Stimulated activated CD4-positive, alpha-beta T cell treated with anti-CD3 and anti-CD28 coated beads, Interleukin-1b, Interleukin-23, amount 100 ng/mL, for 4 hours (primary cell): ENCODE measurements at places on chromosomes 4 and X.

DNA sequence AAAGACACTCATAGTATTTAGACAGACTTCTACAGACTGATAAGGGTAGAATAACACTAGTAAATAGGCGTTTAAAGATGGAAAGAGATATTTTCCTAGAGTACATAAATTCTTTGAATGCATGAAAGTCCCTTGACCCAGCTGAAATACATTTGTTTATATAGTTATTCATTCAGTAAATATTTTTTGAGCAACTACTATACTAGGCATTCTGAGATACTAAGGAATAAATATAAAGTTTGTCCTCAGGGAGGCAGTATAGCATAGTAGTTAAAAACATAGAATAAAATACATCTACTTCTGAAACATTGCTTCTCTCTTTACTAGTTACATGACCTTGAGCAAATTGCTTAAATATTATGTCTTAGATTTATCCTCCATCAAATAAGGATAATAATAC is 27.4 kb downstream of the HMGN5 start:
- no peak for DNase-seq

DNA sequence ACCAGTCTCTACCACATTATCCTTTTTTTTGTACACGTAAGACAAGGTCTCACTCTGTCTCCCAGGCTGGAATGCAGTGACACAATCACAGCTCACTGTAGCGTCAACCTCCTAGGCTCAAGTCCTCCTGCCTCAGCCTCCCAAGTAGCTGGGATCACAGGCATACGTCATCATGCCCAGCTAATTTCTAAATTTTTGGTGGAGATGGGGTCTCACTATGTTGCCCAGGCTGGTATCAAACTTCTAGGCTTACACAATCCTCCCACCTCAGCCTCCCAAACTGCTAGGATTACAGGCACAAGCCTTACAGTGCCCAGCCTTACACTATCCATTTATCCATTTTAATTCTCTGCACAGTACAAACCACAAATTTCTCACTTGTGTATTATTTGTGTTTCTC is 58.0 kb downstream of the CLOCK start:
- no peak for DNase-seq

GRCh38 chr4:26476545-26476944 is 13.7 kb downstream of the CCKAR start:
- DNase-seq = no peak

DNA sequence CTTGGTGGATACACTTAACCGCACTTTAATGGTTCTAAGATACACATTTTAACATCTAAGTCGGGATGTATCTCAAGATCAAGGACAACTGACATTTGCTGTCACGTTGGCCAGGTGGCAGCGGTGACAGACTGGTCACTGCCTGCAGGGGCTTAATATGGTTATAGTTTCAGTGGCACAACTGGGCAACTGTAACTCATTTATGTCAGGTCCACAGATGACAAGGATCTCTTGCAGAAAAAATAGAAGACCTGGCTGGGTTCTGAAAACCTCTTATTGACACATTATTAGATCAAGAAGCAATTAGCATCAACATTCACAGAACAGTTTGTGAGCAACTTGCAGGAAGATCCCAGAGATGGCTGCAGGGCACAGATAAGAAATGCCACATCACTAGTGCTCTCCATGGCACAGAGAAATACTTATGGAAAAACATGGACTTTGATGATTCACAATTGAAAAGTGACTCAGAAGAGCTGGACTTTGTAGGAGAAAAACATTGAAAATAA is 99.6 kb upstream of the SORBS2 start:
- DNase-seq = no peak

DNA sequence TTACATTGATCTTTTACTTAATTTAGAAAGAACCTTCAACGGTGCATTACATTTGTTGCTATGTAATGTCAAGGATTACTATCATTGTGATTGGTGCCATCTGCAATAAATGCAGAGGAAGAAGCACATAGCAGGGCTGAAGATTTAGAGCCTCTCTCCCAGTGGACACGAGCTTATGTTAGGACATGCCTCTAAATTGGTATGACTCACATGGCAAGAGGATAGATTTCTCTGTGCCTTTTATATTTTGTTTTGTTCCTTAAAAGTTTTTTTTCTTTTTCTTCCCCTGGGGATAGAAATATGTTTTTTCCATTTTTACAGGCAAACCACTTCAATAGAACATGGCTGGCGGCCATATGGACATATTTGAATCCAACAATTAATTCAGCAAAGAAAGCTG is 205.0 kb upstream of the HAND2 start:
- no peak for DNase-seq

DNA sequence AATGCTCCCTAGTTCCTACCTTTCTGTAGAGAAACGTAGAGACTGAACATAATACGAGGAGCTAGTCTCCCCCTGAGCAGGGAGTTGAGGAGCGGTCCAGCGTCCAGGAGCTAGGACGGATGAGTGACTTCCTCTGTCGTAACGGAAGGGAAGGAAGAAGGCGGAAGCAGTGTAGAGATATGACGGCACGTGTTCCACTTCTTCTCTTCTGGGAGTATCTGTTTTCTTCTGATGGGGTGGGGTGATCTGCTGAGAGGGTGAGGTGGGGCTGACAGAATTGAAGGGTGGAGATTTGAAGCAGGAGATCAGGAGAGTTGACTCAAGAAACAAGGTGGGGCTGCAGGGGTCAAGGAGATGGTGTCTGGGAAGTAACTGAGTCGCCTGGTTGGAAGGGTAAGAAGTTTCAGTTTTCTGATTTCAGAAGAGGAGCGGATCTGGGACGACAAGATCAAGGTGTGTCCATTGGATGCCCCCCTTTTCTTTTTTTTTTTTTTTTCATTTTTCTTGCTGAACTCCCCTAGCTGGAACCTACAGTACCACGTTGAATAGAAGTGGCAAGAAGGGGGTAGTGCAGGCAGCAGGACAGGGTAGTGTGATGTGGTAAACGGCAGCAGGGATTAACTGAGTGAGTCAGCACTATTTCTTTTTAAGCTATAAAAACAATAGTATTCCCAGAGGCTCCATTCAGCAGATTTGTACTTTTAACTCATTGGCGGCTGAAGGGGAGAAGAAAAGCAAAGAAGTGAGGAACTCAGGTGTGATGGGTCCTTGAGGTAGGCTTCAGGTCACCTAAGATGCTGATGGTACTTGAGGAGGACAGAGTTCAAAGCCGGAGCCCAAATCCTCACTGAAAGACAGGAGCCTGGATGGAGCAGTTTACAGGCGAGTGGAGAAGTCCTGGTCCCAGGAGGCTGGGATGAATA is 50.8 kb upstream of the SETD7 start:
- no peak for DNase-seq

GRCh38 chr4:78293348-78293747 is 236.2 kb downstream of the FRAS1 start:
- no peak for DNase-seq

- DNase-seq = no peak
These were observed 38.8 kb downstream of the NSG1 start for GRCh38 chr4:4425696-4426095.

- DNase-seq = no peak
These were observed 992.6 kb downstream of the NLGN4X start for GRCh38 chrX:5236096-5236495.

DNA sequence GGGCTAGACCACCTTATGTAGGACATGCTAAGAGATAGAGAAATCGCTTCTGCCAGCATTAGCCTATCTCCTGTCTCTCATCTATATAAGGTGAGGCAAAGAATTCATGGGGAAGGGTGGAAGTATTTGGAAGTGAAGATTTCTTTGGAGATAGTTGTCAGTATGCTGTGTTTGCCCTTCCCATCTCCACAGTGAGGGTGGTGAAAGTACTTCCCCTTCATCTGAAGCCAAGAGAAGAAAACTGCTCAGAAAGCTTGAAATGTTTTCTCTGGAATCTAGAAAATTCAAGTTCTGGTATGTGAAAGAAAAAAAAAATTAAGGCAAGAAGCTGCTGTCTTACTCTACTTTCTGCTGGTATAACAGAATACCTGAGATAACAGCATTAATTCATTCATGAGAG is 12.3 kb upstream of the ADH5 start:
- no peak for DNase-seq
